ENCODE measurements at places on chromosomes 4 and X.

- no peak for DNase-seq
Observed at GRCh38 chrX:24648495-24648894, 1.3 kb upstream of the PCYT1B start.

GRCh38 chr4:149029056-149029651 is 586.9 kb upstream of the NR3C2 start:
- DNase-seq: no peak

GRCh38 chr4:8939160-8939839 is 67.7 kb upstream of the HMX1 start:
- DNase-seq: no peak

DNA sequence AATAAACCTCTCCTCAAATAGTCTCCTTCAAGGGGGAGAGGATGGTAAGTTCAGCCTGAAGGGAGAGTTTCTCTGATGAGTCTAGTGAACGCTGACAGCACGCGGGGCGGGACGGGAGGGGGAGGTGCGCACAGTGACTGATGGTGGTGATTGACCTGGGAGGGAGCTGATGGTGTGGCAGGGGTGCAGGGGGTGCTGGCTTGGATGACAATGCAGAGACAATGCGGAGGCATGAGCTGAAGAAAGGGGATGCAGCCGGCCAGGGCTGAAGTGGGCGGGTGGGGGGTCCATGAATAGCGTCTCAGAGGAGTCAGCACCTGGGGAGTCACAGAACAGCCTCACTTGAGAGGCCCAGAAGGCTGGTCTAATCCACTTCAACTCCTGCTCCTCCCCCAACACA is 142.5 kb upstream of the PJA1 start:
- no peak for DNase-seq

GRCh38 chr4:109592367-109592766 is 32.3 kb downstream of the MCUB start:
- DNase-seq: no peak

- no peak for DNase-seq
Observed at GRCh38 chrX:13386636-13387035, 66.8 kb upstream of the ATXN3L start.

- no peak for DNase-seq
Observed at GRCh38 chrX:78534221-78534620, 124.9 kb downstream of the RTL3 start.

GRCh38 chr4:120435179-120435578 is 368.5 kb upstream of the MAD2L1 start:
- DNase-seq: no peak

GRCh38 chr4:3497523-3498389 is 34.5 kb downstream of the LRPAP1 start:
- no peak for DNase-seq

- DNase-seq: no peak
Observed at GRCh38 chr4:182111586-182111985, 131.6 kb upstream of the TENM3 start.

DNA sequence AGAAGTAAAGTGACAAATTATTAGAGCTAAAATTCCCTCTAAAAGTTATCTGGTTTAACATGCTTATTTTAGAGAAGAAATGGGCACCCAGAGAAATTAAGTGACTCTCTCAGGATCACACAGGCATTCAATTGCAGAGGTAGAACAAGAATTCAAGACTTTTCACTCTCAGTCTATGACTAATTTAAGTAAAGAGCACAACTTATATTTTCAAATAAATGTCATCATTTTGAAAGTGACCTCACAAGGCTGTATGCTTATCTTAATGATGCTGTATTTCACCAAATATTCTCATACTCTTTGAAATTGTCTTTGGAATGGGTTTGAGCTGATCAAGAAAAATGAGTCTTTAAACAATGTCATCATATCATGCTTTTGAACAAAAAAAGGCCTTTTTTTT is 15.3 kb downstream of the GPR174 start:
- no peak for DNase-seq

DNA sequence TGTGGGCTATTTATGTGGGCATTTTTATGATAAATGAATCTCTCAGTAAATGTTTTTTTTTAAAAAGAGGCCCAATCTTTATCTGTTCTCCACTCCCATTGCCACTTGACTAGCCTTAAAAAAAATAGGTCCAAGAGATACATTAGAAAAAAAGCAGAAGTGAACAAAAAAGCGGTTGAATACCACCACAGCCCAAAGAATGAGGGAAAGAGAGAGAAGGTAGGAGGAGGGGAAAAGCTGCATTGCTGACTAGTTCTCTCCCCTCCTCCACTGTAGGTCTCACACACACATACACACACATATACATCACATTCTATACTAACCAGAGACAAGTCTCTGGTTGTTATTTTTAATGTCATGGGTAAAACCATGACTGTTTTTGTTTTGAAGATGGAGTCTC is 95.8 kb upstream of the IL13RA1 start:
- no peak for DNase-seq

DNA sequence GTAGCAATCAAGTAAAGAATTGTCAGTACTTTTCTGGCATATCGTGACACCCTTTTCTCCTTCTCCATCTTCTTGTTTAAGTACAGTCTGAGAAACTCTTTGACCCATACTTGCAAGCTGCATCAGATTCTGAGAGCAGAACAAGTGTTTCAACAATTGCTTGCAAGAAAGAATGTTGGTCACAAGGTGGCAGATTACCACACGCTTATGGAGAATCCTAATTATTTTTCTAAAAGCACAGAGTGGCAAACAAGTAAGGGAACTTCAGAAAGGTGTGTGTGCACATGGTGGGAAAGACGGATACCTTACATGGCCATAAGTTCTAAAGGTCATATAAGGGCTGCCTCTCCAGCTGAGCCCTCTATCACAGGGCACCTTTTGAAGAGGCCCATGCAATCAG is 136.4 kb upstream of the FGF13 start:
- no peak for DNase-seq

- DNase-seq: no peak
Observed at GRCh38 chr4:95998311-95998710, 158.4 kb downstream of the PDHA2 start.

DNA sequence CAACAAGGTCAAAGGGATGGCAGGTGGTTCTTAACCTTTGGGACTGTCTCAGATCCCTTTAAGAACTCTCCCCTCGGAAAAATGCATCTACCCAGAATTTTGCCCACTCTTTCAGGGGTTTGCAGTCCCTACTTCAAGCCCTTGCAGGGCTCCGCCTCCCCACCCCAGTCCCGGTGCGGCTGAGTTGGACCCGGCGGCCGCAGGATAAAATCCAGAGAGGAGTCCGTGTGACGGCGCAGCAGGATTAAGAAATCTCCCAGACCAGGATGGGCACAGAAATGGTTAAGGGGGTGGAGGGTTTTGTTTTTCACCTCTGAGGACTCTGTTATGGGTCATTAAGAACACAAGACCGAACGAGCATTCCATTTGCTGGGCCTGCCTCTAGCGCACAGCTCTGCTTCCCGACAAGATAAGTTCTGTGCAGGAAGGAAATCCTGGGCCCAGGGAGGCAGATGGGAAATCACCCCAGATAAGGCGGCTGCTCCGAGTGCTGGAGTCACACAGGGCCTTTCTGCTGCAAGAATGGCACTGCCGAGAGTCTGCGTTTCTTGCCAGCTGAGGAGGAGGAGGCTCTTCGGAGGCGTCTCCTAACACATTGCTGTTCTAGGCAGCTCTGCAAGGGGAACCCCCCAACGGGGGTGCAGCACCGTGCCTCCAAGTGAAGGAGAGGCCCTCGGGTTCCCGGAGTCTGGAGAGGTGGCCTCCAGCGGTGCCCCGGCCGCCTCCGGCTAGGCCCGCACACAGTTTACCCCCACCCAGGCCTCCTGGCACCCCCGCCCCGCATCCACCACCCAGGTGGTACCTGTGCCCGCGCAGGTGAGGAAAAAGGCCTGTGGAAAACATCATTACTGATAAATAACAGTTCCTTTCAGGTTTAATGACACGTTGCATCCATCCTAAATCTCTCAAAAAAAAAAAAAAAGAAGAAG is 277.6 kb downstream of the BCOR start:
- no peak for DNase-seq

DNA sequence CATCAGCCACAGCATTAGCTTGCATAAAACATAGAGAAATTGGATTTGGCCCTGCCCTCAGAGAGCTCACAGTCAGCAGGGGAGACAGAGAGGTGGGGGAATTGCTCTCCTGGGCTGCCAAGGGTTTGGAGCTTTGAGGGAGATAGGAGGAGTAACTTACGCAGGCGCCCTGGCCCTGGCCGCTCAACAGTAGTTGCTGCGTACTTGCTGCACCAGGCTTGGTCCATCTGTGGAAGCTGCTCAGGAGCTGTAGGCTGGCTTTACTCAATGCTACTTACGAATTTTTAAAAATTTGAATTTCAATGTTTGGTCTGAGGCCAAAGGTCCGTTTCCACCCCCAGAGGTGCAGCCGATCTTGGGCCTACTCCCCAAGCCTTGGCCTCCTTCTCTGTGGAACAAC is 83.3 kb downstream of the CPZ start:
- no peak for DNase-seq

DNA sequence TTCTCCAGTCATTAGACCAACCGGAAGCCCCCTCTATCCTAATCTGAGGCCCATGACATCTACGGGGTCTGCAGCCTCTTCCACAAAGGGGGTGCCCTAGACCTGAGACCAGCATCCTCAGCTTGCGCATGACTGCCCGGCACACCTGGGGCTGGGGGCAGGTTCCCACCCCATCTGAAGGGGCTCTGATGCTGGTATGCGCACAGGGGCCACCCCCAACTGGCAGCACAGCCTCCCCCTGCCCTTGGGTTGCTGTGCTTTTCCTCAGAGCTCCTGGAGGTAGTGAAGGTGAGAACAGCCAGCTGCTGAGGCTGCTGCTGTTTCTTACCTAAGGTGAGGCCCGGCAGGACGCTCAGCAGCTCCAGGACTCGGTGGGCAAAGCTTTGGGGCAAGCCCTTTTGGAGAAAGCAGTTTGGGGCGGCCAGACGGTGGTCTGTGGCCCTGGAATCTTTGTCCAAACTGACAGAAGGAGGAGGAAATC is 18.9 kb upstream of the CPLX1 start:
- DNase-seq: no peak

DNA sequence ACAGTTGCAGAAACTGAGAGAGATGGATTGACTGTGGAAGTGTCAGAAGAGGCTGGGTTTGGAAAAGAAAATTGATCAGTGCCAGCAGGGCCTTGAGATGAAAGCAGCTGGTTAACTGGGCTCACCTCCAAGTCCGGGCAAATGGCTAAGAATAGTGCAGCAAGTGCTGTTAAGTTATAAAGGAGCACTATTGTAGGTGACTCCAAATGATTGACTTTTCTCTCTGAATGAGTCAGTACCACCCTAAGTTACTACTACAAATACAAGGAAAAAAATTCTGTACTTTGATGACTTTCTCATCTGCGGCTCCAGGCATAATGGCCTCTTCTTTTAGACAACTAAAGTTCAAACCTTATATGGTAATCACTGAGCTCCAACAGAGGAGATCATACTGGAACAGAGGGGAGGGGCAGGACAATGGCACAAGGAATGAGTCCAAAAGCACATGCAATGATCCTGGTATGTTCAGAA is 733.4 kb upstream of the INTU start:
- DNase-seq: no peak

DNA sequence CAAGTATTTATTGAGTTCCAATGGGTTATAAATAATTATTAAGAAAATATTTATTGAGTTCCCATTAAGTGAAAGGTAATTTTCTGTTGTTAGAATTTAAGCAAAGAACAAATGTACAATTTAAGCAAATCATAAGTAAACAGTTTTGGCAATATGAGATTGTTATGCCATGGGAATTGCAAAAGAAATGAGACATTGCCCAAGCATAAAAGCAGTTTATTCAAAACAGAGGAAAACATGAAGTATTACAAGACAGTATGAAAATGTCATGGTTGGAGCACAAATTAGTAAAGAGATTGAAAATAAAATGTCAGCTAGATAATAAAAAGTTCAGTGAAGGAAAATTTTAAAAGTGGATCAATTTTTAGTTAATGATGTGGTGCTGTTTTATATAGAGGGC is 706.1 kb upstream of the EPHA5 start:
- DNase-seq: no peak

DNA sequence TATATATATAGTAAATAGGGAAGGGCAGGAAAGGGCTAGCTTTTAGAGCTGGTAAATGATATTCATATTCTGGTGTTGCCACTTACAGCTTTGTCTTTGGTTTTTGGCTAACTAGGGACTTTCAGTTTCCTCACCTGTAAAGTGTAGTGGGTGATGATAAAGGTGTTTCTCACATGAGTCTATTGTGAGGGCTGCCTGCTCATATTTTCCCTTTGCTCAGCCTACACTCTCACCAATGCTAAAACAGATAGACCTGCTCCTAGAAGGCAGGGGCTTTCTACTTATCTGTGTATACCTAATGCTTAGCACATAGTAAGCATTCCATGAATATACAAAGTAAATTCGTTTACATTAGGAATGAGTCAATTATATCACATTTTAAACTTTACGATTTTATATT is 137.2 kb upstream of the HS3ST1 start:
- DNase-seq: no peak

DNA sequence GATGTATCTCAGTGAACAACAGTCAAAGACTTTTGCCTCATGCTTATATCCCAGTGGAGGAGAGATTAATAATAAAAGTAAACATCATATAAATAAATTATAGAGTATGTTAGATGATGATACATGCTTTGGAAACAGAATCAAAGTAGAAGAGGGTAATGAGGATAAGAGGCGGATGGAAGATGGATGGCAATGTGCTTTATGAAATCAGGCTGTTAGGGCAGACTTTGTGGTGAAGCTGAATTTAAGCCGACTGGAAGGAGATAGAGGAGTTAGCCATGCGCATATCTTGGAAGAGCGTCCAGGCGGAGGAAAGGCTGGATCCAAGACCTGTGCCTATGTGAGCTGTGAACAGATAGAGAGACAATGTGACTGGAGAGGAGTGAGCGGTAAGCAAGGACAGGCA is 74.9 kb upstream of the GUCY1A1 start:
- no peak for DNase-seq

GRCh38 chr4:186852073-186852420 is 128.4 kb upstream of the FAT1 start:
- no peak for DNase-seq

- no peak for DNase-seq
Observed at GRCh38 chr4:155008389-155008788, 200.0 kb upstream of the NPY2R start.

DNA sequence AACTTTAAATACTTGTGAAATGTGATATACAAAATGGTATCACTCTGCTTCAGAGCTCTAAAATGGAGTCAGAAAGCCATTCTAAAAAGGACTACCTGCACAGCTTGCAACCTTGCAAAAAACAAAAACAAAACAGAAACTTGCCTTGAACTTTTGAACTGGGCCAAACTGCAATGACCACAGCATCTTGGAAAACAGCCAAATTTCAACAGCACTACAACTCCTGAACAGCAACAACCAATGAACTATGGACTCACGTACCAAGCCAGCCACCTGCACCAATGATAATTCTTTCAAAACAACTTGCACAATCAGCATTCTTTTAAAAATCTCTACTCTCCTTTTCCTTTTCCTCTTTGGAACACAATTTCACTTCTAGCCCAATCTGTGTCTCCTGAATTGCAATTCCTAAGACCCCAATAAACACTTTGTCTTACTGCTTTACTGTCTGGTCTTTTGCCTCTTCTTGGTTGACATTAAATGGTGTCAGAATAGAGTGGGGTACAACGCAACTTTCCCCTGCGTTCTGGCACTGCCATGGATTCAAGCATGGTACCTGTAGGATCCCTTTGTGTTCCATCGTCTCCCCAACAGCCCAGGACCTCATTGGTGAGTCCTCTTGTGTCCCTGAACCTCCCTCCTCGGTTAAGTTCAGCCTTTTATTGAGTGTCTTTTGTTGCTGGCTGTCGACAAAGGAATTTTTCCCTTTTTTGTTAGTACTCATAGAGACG is 35.7 kb upstream of the FMR1 start:
- DNase-seq: no peak

GRCh38 chr4:21387683-21388082 is 560.9 kb downstream of the KCNIP4 start:
- no peak for DNase-seq

- peak; percentile 70 for DNase-seq
Observed at GRCh38 chr4:37890801-37891259, at the start of gene TBC1D1. Gene TBC1D1, plus strand, starts transcription at chr4:37891084. Its CDS starts 11,012 bp downstream, at chr4:37902096.

Data from NCI-H146 (cell line).